Activated naive CD4-positive, alpha-beta T cell treated with anti-CD3 and anti-CD28 coated beads, Interleukin-2, amount 50 U/mL, for 16 hours (primary cell): ENCODE measurements at places on chromosomes 5 and 9.
A peak's percentile ranks its signal among the peaks of the same experiment; 100 is the strongest.

DNA sequence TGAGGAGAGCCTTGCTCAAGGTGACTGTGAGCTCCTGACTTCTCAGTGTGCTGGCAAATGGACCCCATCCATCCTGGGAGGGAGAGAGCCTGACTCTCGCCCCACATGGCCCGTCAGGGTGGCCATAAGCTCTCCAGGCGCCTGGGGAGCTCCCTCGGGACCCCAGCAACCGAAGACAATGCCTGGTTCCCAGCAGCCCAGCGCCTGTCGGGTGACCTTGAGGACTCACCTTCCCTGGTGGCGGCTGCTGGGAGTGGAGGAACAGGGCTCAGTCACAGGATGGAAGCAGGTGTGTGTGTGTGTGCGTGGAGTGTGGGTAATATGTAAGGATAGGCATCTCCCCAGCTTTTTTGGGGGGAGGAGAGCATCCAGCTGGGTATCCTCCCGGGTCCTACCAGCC lies 190.3 kb downstream of the MELK start:
- no peak for DNase-seq

DNA sequence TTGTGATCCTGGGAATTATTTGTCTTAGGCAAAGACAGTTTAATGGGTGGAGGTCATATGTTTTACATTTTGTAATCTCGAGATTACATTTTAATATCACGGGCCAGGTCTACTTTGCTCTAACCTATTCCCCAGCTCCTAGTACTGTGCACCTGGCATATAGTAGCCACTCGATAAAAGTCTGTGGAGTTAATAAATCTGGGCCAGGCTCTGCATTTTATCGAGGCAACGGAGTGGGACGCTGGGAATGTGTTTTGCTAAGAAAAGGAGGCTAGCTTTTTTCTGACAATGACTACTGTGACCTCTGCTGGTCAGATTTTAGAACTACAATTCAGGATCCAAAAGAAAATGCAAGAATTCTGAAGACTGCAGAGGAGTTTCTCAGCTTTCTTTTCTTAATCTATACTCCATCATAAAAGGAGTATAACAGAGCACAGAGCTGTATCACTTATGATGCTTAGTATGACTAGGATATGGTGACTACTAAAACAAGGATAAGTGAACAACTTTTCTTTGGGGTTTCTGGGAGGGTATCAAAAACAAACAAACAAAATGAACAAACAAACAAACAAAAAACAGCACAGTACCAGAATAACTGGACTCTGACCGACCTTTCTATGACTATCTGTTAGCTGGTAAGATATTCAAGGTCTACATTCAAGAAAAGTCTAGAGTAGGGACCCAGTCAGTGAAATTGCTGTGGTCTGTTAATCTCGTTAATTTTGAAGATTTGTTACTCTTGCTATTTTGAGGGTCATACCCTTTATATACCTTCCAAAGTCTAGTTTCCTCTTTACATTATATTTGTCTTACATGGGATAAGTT lies 46.1 kb upstream of the CER1 start:
- DNase-seq, result no peak

DNA sequence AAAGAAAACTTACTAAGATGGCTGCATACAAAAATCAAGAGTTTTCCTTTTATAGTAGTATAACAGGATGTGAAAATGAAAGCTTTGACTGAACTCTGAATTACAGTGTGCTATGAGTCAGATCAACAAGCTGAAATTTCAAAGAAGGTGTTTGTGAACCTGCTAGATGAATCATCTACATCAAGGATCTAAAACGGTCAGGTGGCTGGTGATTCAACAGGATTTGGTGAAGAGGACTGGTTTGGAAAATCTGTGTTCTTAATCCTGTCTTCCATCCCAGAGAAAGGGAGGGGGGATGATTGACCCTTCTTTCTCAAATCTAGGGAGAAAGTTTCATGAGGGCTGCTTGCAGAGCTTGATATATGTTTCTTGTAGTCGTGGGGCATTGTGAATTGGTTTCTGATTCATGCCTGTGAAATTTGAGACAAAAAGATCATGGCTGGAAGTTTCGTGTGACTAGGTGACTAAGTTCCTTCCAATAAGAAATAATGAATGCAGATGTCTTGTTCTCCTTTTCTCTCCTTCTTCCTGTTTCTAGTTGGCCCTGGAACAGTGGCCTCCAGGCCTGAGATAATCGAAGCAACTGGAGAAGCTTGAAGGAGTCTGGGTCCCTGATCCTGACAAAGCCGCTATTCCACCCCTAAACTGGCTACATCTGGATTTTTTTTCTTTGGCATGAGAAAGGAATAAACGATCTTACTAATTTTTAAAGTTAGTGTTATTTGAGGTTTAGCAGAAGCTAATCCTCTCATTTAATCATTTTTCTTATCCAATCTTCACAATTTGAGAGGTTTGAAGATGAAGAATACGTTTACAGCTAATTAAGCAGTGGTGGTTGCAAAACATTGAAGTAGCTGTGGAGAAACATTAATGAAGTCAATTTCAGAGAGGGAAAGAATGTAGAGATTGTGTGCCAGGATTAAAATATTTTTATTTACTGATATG lies 67.2 kb downstream of the MRPS30 start:
- peak; percentile 30 for DNase-seq

DNA sequence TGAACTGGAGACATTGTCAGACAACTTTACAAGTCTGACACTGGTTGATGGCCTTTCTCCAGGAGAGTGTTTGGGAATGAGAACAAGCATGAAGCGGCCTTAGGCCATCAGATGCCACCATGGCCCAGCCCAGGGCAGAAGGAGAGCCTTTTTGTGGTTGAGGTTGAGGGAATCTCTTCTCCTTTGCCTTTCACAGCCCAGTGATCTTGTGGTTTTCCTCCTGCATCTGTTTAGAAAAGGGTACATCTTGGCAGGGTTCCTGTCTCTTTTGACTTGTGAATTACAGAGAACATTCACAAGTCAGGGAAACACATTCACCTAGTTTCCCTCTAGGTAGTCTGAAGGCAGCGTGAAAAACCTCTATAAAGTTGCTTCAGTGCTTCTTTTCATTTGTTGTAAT lies 27.5 kb downstream of the DMRT2 start:
- no peak for DNase-seq
